ENCODE measurements at places on chromosomes 4 and X. TPM values are rescaled to one million over a fixed set of nuclear protein-coding genes. Genes with fewer than 3 reads are reported as not detected.

The PTPN13 gene
- total RNA-seq: 48.9 TPM

The SRD5A3 gene
- 11.1 TPM for total RNA-seq

The FAM9B gene
- not detected for total RNA-seq

The ZNF595 gene
- 13.5 TPM for total RNA-seq

The NEK1 gene
- total RNA-seq: 15.4 TPM

The CT45A2 gene
- not detected for total RNA-seq

The MAOB gene
- total RNA-seq: 4.2 TPM

The SETD7 gene
- 121 TPM for total RNA-seq

The TMEM47 gene
- 135 TPM for total RNA-seq

The GPRASP1 gene
- 4.6 TPM for total RNA-seq

The ANKRD50 gene
- 59.8 TPM for total RNA-seq

The GLOD5 gene
- total RNA-seq: not detected

The ARMCX5 gene
- total RNA-seq: 16.4 TPM

The AVPR2 gene
- total RNA-seq: not detected

The CPLX1 gene
- total RNA-seq: not detected

The ARHGEF38 gene
- total RNA-seq: not detected

The SYTL4 gene
- total RNA-seq: 4.1 TPM

The ARHGAP24 gene
- 36.0 TPM for total RNA-seq

The ATP1B4 gene
- total RNA-seq: not detected

The SSX4 gene
- total RNA-seq: not detected

The BOD1L1 gene
- total RNA-seq: 34.0 TPM

The CXCL3 gene
- 1.5 TPM for total RNA-seq

The ADGRG4 gene
- total RNA-seq: under 0.01 TPM

The SPANXN4 gene
- total RNA-seq: not detected

The GABRA4 gene
- not detected for total RNA-seq

The SMIM31 gene
- total RNA-seq: not detected

The PASD1 gene
- total RNA-seq: not detected

The CCDC160 gene
- total RNA-seq: 0.07 TPM

The TLR3 gene
- 3.1 TPM for total RNA-seq

The CTAG1B gene
- total RNA-seq: not detected

The GUCY1A1 gene
- 0.69 TPM for total RNA-seq

The IL15 gene
- total RNA-seq: 7.6 TPM

The MSX1 gene
- total RNA-seq: 1.3 TPM

The RIPPLY1 gene
- not detected for total RNA-seq

The GSX2 gene
- not detected for total RNA-seq

The MUC7 gene
- not detected for total RNA-seq

The SNX12 gene
- 67.9 TPM for total RNA-seq

The CCNA2 gene
- 5.1 TPM for total RNA-seq

The GYPE gene
- 2.1 TPM for total RNA-seq

The KLHL8 gene
- total RNA-seq: 16.4 TPM

The TCEAL2 gene
- 0.23 TPM for total RNA-seq

The TLR10 gene
- total RNA-seq: not detected

All from smooth muscle cell of the pulmonary artery (primary cell).